Epithelial cell of esophagus (primary cell): ENCODE measurements at places on chromosomes 12 and 14.

GRCh38 chr12:59486827-59487226, 109.0 kb upstream of the SLC16A7 start:
- DNase-seq, result peak; percentile 53

DNA sequence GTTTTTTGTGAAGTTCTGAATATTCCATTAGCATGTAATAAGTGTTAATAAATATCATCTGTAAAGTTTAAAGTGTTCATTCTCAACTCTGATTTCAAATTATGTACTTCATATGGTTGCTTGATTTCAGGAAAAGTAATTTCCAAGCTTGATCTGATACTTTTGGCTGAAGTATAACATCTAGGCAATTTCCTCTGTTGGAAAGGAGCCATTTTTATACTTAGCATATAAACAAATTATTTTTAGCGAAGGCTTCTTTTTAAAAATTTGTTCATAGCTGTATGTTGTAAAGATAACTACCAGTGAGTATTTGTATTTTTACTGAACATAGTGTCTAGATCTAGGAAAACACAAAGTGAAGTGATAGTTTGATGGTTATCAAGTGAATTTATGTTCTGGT, 153.4 kb upstream of the TMTC2 start:
- DNase-seq, result no peak

- no peak for DNase-seq
Measured at GRCh38 chr12:124531281-124531745, 36.1 kb downstream of the NCOR2 start.

DNA sequence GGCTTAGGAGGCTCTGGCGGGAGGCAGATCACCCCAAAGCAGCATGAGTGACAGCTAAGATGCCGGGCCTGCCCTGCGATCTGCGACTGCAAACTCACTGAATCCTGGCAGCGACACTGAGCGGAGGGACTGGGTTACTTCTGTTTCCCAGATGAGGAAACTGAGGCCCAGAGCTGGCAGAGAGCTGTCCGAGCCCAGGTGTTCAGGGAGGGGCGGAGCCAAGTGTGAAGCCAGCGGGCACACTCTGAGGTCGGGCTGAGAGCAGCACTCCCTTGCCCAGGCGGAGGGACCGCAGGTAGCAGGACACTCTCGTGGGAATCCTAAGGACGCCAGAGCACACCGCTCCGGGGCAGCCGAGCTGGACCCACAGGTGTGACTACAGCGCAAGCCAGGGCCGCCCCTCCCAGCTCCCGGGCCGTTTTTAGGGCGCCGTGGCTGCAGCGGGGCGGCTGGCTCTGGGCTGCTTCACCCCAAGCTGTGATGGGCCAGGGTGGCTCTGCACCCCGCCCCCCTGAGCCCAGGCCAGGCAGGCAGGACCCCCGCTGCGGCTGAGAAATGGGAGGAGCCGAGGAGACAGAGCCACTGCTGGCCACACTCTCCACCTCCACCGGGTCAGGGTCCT, 27.4 kb downstream of the MMP17 start:
- no peak for DNase-seq

DNA sequence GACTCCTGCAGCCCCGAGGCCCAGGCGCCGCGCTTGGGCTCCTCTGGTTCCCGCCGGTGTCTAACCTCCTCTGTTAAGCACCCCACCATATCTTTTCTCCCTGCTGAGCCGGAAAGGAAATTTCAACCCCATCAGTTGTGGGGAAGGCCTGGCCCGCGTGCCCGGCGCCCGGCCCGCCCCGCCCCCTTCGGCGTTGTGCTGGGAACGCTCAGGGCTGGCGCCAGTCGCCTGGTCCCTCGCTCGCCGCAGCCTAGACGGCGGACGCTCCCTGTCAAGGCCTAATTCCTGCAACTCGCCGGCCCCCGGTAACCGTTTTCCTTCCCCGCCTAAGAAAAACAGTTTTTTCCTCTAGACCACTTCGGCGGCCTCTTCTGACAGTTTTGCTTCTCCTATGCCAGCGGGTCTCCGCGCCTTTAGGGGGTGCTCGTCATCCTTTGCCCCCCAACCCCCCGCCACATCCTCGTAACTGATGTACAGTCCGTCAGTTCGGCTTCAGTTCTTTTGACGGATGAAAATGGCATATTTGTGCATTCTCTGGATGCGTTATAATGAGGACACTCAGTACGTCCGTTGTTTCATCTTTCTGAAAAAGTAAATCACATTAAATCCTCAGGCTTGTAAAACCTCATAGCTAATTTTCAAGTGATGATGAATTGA, 506 bp upstream of the NAP1L1 start:
- no peak for DNase-seq

DNA sequence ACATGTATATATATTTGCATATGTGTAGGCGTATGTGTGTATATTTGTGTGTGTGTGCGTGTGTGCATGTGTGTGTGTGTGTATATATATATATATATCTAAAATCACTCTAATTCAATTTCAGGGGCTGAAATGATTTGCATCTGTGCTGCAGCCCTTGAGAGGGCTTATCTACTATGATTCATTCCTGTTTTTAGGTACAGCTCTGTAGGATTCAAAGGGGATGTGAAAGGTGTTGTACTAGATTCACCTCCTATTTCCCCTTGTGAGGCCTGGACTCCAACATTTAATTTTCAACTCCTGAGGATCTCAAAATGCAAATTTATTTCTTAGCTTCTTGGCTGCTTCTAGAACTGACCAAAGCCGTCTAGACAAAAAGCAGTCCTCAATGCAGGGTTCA, 11.1 kb downstream of the ERP27 start:
- no peak for DNase-seq

GRCh38 chr12:67562513-67563287, 85.8 kb upstream of the DYRK2 start:
- no peak for DNase-seq

GRCh38 chr14:20775043-20775442, 6.0 kb upstream of the RNASE6 start:
- no peak for DNase-seq

DNA sequence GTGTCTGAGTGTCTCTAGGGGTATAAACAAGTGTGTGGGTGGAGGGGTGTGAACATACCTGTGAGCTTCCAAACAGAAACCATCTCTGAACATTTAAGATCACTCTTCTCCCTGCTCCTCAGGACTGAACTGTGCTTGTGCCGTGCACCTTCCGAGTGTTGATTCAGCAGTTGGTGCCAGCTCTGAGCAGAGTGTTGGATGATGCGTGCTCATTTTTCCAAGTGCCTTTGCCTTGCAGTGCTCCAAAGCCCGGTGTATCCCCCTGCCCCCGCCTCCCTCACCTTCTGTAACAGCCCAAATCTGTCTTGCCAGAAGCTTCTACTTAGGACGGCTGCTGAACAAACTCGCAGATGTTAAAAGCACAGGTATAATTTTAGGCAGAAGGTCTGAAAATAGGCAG, 4.4 kb downstream of the WSCD2 start:
- DNase-seq, result no peak

DNA sequence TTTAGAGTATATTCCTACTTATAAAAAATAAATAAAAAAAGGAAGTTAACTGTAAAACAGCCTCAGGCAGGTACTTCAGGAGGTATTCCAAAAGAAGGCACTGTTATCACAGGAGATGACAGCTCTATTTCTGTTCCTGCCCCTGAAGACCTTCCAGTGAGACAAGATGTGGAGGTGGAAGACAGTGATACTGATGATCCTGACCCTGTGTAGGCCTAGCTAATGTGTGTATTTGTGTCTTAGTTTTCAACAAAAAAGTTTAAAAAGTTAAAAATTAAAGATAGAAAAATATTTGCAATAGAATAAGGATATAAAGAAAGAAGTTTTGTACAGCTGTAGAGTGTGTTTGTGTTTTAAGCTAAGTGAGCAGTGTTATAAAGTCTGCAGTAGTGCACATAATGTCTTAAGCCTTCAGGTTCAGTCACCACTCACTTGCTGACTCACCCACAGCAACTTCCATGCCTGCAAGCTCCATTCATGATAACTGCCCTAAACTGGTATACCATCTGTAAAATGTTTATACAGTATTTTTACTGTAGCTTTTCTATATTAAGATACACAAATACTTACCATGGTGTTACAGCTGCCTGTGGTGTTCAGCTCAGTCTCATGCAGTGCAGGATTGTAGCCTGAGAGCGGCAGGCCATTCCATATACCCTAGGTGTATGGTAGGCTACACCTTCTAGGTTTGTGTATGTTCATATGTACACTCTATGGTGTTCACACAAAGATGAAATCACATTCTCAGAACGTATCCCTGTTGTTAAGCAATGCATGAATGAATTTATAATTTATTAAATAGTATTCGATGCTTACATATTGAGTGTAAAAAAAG, 121.1 kb downstream of the ANO6 start:
- DNase-seq, result peak; percentile 86

- peak; percentile 44 for DNase-seq
Measured at GRCh38 chr12:43337571-43338444, 214.2 kb downstream of the ADAMTS20 start.

DNA sequence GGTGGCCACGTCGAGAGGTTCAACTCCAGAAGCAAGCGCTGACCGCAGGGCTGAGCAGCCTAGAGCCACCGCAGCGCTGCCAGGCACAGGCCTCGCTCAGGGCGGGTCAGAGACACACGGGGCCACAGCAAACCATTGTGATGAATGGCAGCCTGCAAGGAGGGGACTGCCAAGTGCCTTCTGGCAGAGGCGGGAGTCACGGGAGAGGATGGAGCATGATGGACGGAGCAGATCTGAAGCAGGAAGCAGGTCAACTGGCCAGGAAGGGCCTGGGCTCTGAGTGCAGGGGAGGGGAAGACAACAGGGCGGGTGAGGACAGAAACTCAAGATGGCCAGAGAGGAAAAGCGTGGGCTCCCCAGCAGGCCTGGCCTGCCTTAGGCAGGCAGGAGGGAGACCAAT, 49.8 kb downstream of the CDC42BPB start:
- DNase-seq, result no peak

GRCh38 chr14:92105893-92106142, 564 bp downstream of the ATXN3 start:
- DNase-seq, result peak; percentile 48

DNA sequence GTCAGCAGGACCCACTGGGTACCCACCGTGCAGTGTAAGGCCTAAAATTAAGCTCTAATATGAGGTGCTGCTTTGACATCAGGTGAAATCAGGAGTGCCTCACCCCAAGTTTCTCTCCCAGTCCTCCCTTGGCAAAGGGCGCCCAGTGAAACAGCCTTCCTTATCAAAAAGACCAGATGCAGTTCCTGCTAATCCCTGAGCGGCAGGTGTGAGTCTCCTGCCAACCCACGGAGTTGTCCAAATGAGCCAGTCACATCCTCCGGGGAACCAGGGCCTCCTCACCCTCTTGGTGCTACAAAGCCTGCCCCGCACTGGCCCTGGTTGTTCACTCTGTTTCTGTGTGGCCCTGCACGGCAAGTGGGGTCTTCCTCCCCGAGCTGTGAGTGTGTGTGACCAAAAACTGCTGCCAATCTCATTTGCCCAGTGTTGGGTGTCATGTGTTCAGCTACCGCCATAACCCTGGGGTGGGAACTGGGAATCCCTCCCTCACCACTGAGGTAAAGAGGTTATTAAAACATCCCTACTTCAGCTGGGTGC, 20.2 kb upstream of the P2RX4 start:
- no peak for DNase-seq
